Activated CD8-positive, alpha-beta memory T cell treated with anti-CD3 and anti-CD28 coated beads, Interleukin-2, amount 50 U/mL, for 4 hours (primary cell): ENCODE measurements at places on chromosomes 2 and 18.

GRCh38 chr2:78355967-78356366, 669.5 kb upstream of the REG3G start:
- DNase-seq = no peak

GRCh38 chr2:239528146-239528545, 127.3 kb upstream of the HDAC4 start:
- no peak for DNase-seq

DNA sequence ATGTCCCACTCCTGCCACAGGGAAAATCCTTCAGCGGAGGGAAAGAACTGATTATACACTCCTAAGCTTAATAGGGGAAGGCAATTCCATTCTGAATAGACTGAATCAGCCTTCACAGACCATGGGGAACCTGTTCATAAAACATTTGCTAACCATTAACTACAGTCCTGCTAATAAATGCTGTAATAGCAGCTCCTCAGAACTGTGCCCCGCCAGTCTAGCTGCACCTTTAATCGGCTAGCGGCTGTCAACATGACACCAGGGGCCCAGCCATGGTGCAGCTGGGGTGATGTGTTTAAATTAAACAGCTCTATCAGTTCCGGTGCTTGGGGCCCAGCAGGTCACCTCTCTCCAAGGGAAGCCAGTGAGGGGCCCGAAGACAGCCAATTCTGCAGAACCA, 77.8 kb downstream of the GALNT14 start:
- no peak for DNase-seq

GRCh38 chr2:126719191-126719832, 63.4 kb downstream of the GYPC start:
- DNase-seq = no peak

DNA sequence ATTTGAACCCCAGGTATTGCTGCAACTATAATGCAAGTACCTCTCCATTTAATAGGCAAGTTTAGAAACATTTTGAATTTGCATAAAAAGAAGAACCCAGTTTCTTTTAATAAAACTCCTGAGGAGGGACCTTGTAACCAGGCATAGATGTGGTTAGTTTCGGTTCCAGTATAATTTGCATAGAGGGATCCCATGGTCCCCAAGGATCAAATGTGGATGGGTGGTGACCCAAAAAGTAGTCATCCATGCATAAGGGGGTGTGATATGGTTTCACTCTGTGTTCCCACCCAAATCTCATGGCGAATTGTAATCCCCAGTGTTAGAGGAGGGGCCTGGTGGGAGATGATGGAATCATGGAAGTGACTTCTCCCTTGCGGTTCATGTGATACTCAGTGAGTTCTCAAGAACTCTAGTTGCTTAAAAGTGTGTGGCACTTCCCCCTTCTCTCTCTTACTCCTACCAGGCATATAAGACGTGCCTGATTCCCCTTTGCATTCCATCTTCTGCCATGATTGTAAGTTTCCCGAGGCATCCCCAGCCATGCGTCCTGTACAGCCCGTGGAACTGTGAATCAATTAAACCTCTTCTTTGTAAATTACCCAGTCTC, 40.2 kb upstream of the SKA1 start:
- DNase-seq = no peak

GRCh38 chr18:21443776-21444464, 156.6 kb downstream of the ESCO1 start:
- DNase-seq = no peak

GRCh38 chr2:142857256-142858164, 20.0 kb upstream of the KYNU start:
- no peak for DNase-seq

DNA sequence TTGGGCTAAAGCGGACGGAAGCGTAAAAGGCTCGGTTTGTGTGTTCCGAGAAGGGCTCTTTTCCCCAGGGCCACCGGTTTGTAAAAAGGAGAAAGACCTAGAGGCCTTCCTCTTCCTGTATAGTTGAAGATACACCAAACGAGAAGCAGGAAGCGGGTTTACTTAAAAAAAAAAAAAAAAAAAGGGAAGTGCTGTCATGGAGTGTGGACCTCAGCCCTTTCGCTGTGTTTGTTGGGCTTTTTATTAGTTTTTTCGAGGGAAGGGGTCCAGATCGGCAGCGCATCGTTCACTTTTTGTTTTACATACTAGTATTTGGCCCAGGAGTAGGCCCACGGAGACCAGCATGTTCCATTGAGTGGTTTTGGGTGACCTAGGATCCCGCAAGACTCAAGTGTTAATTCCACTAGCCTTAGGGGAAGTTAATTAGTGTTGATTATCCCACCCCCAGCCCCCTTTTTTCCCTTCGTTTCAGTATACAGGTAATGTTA, 676 bp downstream of the ACTR2 start:
- DNase-seq = peak; percentile 20

DNA sequence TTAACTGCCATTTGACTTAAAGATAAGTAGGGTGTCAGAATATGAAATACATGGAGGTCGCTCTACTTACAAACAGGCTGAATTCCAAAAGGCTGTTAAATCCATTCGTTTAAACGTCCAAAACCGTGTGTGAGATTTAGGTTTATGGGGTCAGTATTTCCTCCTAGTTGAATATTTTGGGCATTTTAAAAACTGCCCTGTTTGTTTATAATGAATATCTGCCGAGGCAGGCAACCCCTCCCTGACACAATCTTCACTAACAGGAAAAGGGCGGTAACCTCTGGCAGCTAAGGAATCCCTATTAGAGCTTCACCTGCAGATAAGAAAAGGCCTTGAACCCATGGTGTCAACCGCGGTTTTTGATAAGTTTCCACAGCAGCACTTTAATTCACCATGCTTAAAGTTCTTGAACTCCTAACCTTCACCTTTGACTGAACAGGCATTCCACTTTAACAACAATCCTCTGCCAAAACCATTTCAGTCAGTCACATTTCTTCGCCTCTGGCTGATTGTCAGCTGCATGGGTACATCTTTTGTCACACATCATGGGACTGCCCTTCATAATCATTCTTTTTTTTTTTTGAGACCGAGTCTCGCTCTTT, 17.8 kb downstream of the TRAK2 start:
- DNase-seq = no peak

GRCh38 chr2:61770298-61770697, 83.6 kb downstream of the FAM161A start:
- DNase-seq = no peak

- DNase-seq = no peak
These were observed 15.1 kb upstream of the EML4 start for GRCh38 chr2:42153944-42154581.

DNA sequence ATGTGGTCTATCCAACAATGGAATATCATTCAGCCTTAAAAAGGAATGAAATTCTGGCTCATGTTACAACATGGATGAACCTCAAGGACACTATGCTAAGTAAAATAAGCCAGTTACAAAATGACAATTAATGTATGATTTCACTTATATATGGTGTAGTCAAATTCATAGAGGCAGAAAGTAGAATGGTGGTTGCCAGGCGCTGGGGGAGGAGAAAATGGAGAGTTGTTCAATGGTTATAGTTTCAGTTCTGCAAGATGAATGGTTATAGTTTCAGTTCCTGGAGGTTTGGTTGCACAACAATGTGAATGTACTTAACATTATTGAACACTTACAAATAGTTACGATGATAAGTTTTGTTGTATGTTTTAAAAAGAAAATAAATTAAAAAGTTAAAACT, 79.2 kb upstream of the IL1R2 start:
- DNase-seq = no peak

GRCh38 chr18:23629444-23629946, 33.2 kb downstream of the ANKRD29 start:
- no peak for DNase-seq

DNA sequence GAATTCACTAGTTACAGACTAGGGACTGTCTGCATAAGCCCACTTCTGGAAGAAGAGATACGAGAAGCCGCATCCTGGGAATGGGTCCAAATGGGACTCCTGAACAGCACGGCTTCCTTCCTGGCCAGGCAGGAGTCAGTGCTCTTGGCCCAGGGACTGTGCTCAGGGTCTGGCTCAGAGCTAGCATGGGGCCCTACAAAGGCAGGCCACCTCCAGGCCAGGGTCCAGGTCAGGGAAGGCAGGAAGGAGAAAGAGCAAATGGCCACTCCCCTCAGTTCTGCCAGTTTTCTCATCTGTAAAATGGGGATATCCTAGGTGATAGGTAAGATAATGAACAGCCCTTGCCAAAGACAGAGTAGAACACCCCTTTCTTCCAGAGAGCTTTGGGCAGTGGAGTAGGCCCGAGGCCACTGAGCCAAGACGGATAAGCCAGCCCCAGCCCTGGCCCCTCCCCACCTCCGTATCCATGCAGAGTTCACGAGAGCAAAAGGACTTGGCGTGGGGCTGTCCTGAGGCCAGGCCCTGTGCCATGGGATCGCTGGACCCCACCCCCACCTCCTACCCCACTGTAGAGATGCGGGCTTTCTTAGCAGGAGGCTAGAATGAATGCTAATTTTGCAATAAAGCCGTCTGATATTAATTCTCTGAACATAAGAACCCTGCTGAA, 190.1 kb downstream of the MGAT5 start:
- no peak for DNase-seq

DNA sequence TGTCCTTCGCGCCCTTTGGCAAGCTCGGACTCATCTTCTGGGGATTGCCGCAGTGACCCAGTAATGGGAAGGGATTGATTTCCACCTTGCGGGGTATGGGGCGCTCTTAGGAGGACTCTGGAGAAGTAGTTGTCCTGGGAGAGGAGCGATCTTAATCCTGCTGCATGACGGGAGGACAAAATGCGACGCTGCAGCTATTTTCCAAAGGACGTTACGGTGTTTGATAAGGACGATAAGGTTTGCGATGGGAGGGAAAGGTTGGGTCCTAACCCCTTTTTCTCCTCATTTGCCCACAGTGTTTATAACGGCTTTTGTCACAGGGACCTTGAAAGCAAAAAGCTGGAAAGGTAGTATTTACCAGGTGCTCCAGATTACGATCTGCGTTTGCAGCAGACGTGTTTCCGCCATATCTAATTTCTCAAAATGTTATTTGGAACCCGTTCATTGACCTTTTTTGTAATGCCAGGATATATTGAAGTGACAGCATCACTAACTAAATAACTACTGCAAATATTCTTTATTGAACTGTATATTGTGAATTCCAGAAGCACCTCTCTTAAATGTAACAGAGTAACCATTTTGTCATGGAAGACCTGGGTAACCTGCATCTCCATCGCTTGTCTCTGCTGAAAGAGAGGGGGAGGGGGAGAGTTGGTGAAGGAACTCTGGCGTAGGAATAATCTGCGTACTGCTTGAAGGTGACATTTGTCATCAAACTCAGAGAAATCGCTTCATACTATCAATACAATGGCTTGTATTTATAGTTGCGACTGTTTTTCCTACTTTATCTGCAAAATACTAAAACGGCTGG, 590 bp downstream of the MDH1 start:
- DNase-seq = no peak

DNA sequence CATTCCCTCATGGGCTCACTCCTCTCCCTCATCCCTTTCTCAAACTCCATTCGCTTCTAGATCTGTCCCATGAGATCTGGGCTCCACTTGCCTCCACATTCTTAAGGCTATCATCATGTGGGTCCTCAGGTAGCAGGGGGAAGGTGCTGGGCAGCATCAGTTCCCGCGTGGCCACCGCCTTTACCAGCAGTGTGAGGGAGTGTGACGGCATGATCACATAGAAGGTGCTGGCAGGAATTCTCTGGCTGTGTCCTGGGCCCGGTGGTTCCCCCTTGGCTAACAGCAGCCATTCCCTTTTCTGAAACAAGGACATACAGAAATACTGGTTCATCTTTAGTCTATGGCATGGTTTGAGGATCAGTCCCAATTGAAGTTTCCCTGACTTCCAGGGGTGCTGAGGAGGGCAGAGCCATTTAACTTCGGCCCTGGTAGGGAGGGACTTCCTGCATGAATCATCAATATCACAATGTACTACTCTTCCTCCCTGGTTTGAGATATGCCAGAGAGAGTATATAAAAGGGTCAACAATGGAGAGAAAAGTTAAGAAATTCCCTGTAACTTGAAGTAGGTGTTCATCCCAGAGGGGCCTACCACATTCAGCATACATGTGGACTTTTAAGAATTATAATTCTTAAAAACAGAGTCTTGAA, 7.7 kb downstream of the DOK1 start:
- DNase-seq = no peak

DNA sequence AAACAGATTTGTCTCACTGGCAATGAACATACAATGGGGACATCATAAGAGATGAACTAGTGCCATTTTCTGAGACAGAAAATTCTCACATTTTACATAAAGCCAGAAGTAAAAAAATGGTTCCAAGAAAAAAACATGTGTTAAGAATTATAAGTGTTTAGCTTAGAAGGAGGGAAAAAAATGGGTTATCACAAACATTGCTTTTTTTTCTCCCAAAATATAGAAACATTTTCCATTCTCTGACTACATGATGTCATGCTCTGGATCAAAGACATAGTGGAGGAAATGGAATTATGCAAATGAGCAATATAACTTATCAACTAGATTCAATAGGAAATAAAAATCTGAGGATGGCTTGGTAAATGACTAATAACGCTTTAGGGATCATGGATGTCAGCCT, 49.8 kb downstream of the SPATS2L start:
- DNase-seq = no peak

- no peak for DNase-seq
These were observed 479.7 kb upstream of the MEIS1 start for GRCh38 chr2:65955259-65955658.

GRCh38 chr2:239881031-239881471, 144.1 kb downstream of the NDUFA10 start:
- DNase-seq = no peak

DNA sequence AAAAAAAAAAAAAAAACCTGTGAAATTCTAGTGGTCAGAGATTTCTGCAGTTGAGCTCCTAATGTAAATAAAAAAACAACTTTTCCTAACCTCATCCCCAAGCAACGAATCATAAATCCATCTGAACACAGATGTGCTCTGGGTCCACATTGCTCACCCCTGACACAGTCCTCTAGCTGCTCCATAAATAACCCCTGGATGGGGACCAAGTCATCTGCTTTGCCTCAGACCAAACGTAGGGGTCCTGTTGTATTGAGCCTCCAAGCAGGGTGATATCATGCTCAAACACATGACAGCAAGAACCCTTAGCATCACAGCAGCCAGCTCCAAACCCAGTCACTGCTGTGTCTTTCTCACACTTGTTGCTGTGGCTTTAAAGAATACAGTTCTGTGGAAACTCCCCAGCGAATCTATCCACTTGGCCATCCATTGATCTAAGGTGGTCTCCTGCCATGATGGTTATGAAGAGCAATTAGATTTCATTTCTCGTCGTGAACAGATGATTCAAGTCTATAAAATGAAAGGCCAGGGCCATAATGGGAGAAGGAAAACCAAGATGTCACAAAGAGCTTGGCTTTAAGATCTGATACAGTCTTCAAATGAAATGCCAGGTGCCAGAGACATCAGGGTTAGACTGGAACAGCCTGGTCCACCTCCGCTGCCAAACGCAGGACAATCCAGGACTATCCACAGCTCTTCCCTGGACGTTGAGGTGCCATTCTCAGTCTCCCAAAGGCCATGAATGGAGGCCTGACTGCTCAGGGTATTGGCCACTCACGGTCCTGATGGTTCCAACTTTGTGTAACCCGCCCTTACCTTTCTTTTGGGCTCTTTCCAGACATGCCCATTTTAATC, 39.0 kb downstream of the TBC1D8 start:
- no peak for DNase-seq

- no peak for DNase-seq
These were observed 123.7 kb downstream of the COL6A3 start for GRCh38 chr2:237290261-237290660.

GRCh38 chr18:23337599-23338444, 115.3 kb upstream of the RIOK3 start:
- no peak for DNase-seq
